ENCODE measurements at places on chromosomes 6 and 20. TPM values are rescaled to one million over a fixed set of nuclear protein-coding genes. Genes with fewer than 3 reads are reported as not detected.

Gene NKX2-2
- not detected for total RNA-seq

Gene SLC17A9
- total RNA-seq: 1.6 TPM

GRCh38 chr6:156107624-156108101 is 652.0 kb upstream of the NOX3 start:
- no peak for DNase-seq

Gene OSER1
- 46.7 TPM for total RNA-seq

DNA sequence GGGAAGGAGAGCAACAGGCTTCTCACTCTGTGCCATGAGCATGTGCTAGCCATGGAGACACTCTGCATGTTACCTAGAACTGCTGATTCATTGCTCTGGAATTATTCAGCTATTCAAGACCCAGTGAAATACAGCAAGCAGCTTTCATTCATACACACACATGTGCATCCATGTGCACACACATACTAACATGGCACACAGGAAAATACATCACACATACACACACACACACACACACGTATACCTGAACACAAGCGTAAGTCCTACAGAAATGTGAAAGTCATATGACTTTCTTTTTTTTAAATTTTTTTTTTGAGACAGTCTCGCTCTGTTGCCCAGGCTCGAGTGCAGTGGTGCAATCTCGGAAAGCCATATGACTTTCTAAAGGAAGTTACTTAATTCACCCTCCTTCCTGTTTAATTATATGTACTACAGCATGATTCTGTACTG is 108.2 kb upstream of the NFATC2 start:
- no peak for DNase-seq
